ENCODE measurements at places on chromosomes 4 and X. TPM values are rescaled to one million over a fixed set of nuclear protein-coding genes. Genes with fewer than 3 reads are reported as not detected.
A peak's percentile ranks its signal among the peaks of the same experiment; 100 is the strongest.

GRCh38 chr4:54484383-54484782, 173.4 kb upstream of the KIT start:
- DNase-seq: no peak

DNA sequence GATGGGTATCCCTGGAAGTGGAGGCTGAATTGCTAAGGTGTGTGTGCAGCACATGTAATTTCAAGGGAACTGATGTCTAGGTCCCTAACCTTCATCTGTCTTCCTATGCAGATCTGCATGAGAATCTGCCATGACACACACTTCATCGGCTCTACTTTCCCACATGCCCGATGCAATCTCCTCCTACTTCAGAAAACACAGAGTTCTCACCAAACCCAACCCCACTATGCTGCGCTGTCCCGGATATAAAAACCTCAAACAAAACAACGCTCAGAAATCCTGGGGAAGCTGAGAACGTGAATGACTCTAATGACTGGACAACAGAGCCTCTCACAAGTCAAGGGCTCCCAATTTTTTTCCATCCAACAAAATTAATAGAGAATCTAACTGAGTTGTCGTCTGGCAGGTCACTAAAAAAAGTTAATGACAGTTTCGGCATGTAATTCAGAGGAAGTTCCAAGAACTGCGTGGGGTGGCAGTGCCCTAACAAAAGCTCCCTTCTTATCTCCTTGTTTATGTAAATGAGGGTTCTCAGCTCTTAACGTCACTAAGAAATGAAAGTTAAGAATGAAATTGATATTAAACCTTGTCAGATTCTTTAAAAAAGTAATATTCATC, 39.0 kb downstream of the STX18 start:
- peak; percentile 27 for DNase-seq

Gene HPSE
- 12.8 TPM for total RNA-seq

DNA sequence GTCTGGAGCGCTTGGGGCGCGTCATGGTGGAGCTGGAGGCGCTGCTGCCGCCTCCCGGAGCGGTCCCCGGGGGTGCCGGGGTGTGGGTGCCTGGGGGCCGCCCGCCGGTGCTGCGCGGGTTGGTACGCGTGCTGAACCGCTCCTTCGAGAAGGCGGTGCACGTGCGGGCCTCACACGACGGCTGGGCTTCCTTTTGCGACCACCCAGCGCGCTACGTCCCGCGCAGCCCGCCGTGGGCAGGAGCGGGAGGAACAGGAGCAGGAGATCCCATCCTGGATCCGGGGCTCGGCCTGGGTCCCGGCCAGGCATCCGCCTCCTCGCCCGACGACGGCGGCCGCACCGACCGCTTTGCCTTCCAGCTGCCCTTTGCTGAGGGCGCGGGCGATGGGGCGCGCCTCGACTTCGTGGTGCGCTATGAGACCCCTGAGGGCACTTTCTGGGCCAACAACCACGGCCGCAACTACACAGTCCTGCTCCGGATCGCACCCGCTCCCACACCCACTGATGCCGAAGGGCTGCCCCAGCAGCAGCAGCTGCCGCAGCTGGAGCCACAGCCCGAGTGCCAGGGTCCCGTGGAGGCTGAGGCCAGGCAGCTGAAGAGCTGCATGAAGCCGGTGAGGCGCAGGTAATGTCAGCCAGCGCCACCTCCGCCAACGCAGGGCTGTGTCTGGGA, 792 bp downstream of the PPP1R3F start:
- DNase-seq: no peak

DNA sequence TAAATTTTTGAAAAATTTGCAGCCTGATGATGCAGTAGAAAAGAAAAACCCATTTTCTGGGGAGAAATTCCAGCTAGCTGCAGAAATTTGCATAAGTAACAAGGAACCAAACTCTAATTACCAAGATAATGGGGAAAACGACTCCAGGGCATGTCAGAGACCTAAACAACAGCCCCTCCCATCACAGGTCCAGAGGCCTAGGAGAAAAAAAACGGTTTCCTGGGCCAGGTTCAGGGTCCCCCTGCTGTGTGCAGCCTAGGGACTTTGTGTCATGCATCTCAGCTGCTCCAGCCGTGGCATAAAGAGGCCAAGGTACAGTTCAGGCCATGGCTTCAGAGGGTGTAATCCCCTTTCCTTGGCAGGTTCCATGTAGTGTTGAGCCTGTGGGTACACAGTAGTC, 733.7 kb upstream of the CT83 start:
- no peak for DNase-seq

DNA sequence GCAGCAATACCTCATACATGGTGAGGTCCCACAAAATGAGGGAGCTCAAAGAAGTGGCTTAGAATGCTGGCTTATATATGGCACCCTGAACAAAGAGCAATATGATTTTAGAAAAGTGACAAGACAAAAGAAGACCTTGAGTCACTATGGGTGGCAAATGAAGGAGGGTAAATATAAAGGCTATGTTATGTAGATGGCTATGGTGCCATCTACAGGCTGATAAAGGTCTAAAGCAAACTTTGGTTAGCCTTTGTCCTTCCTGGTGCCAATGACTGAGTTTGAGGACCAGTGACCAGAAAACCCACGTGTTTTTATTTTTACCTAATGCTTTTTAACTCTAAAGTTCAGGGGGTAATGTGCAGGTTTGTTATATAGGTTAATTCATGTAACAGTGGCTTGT, 151.8 kb downstream of the CCNG2 start:
- DNase-seq: no peak

Gene PRKX
- total RNA-seq: 98.5 TPM

DNA sequence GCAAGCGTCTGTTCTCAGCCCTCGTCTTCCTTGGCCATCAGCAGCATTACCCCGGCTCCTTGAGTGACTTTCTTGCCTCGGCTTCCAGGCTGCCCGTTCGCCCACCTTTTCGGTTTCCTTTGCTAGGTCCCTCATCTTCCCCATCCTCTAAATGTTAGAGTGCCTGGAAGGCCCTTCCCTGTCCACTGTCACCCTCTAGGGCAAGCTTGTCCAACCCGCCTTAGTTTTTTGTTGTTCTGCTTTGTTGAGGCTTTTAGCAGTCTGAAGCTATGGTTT, 62.7 kb downstream of the TBC1D14 start:
- no peak for DNase-seq

Gene RHOXF1
- total RNA-seq: 0.76 TPM

DNA sequence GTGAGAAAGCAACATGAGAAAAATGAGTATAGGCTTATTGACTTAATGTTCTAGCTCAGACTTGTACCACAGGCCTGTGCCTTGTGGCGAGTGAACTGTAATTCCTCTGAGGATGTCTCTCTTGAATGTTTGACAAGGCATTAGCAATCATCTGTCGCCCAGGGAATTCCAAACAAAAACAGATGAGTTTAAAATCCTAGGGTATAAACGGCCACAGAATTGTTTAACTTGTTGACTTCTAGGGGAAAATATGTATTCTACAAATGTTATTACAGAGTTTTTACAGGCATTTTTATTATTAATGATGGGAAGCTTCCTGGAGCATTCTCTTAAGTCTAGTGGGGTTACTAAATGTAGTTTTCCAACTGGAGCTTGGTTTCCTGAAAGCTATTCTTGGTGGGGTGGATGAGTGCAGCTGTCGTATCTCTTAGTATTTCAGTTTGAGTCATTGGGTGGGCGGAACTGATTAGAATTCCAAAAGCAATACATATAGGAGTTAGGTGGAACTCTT, 40.6 kb downstream of the ARHGAP10 start:
- no peak for DNase-seq

Gene HERC5
- total RNA-seq: 21.1 TPM

Gene BEX1
- total RNA-seq: 0.29 TPM

DNA sequence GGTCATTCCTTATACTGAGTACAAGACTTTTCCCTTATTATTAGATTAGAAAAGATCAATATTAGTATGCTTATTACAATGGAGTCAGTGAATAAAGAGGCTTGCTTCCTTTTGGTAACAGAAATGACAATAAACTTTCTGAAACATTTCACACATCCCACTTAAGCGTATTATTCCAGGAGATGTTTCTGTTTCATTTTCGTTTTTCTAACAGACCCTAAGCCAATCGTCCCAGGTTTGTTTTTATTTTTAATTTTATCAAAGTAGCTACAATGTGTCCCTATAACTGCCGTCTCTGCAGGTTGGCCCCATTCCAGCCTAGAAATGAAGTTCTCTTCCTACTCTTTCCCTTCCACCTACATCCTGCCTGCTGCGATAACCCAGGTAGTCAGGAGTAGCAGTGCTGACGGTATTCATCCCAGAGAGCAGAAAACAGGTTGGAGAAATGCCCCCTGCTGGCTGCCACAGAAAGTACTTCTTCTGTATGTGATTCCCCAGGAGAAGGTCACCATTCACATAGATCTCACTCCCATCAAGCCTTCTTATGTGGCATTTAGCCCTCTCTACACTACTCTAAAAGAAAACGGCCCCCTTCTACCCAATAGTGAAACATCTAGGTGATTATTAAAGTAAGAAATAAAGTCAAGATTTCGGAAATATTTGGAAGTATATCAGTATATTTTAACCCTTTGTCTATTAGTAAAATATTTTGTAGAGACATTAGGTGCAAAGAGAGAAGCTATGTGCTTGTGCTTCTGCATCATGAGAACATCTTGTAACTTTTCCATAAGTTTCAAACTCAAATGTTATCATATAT, 40.4 kb downstream of the ENPEP start:
- DNase-seq: peak; percentile 73

Gene IL9R
- total RNA-seq: 9.8 TPM

DNA sequence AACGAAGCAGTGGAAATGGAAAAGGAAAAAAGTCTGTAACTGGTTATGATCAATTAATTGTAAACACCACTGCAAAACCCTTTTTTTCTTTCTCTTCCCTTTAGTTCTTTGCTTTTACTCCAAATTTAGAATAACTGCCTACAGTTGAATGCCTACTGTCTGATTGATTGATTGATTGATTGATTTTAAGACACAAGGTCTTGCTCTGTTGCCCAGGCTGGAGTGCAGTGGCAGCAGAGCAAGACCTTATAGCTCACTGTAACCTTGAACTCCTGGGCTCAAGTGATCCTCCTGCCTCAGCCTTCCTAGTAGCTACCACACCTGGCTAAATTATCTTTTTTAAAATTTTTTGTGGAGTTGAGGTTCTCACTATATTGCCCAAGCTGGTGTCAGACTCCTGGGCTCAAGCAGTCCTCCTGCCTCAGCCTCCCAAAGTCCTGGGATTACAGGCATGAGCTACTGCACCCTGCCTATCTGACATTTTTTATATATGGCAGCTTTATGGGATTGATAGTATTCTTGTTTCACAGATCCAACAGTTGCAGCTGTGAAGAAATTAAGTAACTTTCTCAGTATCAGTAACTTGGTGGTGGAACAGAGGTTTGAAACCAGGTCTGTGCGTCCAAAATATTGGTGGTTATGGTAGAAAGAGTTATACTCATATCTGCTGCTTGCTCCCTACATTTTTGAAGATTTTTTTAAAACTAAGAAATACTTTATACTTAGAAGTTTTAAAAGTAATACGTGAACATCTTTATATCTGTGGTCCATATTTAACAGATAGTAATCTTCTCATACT, 12.4 kb downstream of the UBE2K start:
- DNase-seq: no peak

DNA sequence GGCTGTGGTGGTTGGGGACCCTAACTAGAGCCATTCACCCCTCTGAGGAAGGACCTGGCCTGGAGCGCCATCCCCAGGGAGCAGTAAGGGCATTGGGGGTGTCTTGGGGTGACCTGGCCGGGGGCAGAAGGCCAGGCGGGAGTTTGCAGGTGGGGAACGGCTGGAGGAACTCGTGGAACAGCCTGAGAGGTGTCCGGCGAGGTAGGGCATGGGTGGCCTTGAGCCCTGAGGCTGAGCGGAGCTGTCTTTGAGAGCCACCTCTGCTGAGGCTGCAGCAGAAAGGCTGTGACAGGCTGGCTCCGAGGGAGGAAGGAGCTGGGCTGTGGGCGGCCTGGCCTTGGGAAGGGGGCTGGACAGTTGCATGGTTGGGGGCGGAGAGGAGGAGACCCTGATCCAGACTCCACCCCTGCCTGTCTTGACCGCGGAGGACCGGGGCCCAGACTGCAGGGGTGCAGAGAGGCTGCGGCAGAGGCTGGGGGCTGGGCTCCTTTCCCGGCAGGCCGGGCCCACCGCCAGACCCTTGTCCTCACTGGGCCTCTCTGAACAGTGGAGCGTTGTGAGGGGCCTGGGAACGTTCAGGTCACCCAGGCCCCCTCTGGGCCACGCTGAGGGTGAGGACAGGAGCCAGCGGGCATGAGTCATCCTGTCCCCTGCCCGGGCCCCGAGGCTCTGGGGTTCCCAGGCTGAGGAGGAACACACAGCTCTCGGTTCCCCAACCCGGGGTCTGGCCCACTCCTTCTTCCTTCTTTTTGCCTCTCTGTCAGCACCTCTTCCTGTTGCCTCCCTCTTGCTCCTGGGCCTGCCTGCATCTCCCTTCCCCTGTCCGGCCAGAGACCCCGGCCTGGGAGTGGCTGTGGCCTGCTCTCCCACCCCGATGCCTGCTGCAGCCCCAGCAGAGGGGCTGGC, 8.1 kb downstream of the SH3BP2 start:
- peak; percentile 53 for DNase-seq

Gene PRKG2
- 0.62 TPM for total RNA-seq

GRCh38 chrX:49627086-49627777, 28.4 kb downstream of the GAGE1 start:
- peak; percentile 58 for DNase-seq

Measured in activated T-cell treated with anti-CD3 and anti-CD28 coated beads, Interleukin-2, amount 50 U/mL, for 72 hours (primary cell).